Activated naive CD4-positive, alpha-beta T cell treated with Interleukin-2 at 50 U/mL for 16 hours (primary cell): ENCODE measurements at places on chromosomes 6 and 20.

DNA sequence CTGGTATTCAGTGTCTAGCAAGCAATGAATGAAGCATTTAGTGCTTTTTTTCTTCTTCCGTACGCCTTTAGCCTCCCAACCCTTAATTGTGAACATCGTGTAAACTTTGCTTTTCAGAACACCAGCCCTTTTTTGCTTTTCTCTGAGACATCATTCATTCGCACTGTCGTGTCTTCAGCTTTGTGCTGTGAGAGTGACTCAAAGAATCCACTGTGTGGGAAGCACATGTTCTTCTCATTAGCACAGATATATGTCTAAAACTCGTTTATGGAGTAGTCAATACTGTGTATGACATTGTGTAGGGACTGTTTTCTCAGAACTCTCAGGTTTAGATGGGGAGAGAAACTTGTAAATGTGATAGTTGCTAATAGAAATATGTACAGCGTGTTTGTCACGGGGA is 279.1 kb downstream of the FARS2 start:
- no peak for DNase-seq

DNA sequence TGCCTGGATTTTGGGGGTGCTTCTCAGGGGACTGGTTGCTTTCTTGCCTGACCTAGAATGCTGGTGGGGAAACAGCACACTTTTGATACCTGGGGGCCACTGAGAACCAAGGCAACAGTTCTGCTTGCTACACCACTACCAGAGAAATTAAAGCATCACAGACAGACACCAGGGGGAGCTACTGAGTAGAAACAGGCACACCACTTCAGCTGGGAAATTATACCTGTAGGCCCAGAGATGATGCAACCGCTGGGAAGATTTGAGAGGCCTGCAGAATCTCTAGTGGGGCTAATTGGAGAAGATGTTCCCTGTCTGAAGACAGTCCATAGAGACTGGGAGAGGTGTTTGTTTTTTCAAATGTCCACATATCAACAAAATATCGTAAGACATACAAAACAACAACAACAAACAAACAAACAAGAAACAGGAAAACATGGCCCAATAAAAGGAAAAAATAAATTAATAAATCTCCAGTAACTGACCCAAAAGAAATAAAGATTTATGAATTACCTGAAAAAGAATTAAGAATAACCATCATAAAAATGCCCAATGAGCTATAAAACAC is 129.4 kb upstream of the RIN2 start:
- DNase-seq = peak; percentile 8

GRCh38 chr6:1713016-1713600 is 103.4 kb downstream of the FOXC1 start:
- DNase-seq = no peak

- no peak for DNase-seq
These were observed 331.9 kb upstream of the JARID2 start for GRCh38 chr6:14913931-14914330.
